ENCODE measurements at places on chromosomes 7 and 10. TPM values are rescaled to one million over a fixed set of nuclear protein-coding genes. Genes with fewer than 3 reads are reported as not detected.

- peaks cover 8% of the 10 kb centered on the region for H3K36me3 ChIP-seq
- no peaks in the 10 kb centered on the region for H3K27me3 ChIP-seq
- no peak overlapping the region for H3K27ac ChIP-seq
- no peaks in the 10 kb centered on the region for H3K4me1 ChIP-seq
These were observed 81.3 kb downstream of the RAPGEF5 start for GRCh38 chr7:22275661-22276060.

DNA sequence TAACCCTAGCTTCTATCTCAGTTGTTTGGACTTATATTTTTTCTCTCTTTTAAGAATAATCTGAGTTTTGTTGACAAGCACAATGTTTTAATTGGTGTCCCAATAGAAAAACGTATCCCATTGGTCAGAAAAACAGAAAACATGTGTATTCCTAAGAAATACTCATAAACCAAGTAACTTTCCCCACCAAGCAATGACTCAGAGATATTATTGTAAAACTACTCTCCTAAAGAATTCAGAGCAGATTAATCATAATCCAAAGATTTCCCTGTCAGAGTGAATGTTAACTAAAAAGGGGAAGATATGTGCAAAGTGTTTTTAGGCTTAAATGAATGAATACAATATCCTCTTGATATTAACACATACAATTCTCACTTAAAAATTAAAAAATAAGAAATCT, 29.4 kb upstream of the MBL2 start:
- H3K4me1 ChIP-seq, result no peaks in the 10 kb centered on the region
- no peaks in the 10 kb centered on the region for H3K27me3 ChIP-seq
- peaks cover 2% of the 10 kb centered on the region for H3K36me3 ChIP-seq
- H3K27ac ChIP-seq, result no peak overlapping the region
- H3K4me3 ChIP-seq, result no peak overlapping the region
- no peak for DNase-seq

DNA sequence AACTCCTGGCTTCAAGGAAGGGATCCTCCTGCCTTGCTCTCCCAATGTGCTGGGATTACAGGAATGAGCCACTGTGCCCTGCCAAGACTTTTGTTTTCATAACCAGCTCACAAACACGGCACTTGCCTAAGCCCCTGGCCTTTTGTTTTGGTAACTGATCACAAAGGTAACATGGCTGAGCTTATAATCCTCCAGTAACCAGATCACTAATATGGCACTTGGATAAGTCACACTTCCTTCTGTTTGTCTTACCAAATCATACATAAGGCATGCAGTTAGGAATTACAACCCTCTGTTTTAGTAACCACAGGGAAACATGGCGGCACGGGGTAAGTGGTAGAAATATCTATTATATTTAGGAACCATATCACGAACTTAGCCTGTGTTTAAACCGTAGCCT, 577.1 kb downstream of the CALN1 start:
- no peaks in the 10 kb centered on the region for H3K36me3 ChIP-seq
- no peak overlapping the region for H3K4me3 ChIP-seq
- H3K27ac ChIP-seq, result no peak overlapping the region
- DNase-seq, result no peak

EN2 gene
- total RNA-seq, result 0.15 TPM

All from H9 (cell line).